Fibroblast of skin of right biceps (primary cell): ENCODE measurements at places on chromosomes 1 and 21.

GRCh38 chr1:150268340-150268704, 494 bp downstream of the APH1A start:
- no peak for DNase-seq

GRCh38 chr1:117644696-117645311, 39.0 kb downstream of the TENT5C start:
- DNase-seq, result no peak

DNA sequence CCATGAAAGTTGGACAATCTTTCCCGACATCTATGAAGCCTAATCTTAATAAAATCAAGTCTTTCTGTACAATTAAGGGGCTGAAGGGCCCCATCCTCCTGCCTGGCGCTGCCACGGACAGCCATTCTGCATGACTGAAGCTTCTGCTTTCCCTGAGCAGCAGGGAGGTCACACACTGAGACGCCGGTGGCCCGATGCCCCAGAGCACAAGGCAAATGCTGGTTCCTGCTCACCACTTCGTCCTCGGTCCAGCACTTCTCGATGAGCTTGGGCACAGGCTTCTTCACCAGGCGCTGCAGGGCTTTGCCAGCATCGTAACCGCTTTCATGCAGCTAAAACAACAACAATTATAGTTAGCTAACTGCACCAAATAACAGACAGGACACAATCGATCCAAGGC, 147.8 kb downstream of the SLC45A1 start:
- DNase-seq, result no peak

GRCh38 chr1:61457526-61458040, 267.4 kb downstream of the TM2D1 start:
- DNase-seq, result no peak

DNA sequence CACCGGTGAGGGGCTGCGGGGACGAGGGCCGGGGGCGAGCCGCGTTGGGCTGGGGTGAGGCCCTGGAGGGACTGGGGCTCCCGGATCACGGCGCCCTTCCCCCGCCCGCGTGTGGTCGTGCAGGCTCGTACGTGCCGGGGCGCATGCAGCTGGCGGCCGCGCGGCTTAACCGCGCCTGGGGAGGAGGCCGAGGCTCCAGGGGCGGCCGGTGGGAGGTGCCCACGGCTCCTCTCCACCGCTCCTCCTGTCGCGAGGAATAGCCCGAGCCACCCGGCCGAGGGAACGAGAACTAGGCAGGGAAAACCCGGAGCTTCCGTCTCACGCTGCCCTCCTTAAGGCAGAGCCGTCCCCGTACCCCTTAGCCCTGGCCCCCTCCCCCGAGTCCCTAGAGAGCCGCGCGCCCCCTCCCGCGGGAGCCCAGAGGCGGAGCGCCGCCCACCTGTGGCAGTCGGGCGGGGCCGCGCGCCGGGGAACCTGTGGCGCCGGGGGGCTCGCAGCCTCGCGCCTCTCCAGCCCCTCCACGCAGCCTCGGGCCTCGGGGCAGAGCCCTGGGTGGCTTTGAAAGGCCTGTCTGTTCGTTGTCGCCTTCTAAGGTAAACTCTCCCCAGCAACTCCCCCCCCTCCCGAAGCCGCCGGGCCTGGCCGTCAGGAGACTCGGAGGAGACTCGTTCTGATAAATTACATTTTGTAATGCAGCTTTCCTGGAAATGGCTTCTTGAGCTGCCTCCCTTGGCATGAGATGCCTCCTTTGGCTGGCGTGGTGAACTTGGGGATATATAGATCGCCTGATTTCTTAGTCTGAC, 746 bp downstream of the AK4 start:
- DNase-seq, result peak; percentile 70
